Kidney tubule cell (primary cell): ENCODE measurements at places on chromosomes 7 and 10.

DNA sequence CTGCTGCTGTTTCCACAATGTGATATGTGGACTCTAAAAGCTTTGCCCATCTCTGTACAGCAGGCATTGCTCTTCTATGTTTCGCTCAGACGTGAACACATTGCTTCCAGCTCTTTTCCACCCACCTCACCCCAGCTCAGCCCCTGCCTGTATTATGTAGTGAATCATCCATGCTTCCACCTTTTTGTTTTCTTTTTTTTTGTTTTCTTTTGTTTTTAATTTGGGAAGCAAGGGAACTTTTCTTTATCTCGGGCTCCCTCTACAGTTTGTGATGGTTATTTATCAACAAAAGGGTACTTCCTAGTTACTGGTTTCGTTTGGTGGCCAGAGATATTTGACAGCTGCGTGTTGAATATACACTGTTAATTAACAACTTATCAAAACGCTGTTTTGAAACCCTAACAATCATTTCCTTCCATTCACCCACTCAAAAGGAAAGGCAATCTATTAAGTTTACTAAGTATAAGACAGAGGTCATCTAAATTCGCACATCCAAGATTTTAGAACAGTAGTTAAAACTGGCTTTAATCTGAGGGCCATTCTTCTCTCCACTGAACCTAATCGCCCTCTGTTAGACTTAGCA lies 127.9 kb upstream of the STK17A start:
- peak; percentile 79 for DNase-seq

DNA sequence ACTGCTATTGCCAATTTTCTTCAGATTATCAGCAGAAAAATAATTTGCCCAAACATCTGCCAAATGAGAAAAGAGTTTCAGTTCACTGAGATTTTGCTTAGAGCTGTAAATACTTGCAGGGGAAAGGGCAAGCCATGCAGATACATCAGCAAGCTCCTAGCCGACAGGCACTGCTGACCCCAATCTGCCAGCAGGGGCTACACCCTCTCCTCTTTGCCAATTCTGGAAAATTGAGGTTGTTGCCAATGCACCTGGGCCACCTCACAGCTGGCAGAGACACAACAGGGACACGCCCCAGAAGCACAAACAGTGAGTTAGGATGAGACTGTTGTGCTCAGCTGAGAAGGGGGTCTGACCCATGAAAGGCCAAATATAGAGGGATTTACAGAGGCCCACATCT lies 129.5 kb upstream of the MYO3A start:
- no peak for DNase-seq

DNA sequence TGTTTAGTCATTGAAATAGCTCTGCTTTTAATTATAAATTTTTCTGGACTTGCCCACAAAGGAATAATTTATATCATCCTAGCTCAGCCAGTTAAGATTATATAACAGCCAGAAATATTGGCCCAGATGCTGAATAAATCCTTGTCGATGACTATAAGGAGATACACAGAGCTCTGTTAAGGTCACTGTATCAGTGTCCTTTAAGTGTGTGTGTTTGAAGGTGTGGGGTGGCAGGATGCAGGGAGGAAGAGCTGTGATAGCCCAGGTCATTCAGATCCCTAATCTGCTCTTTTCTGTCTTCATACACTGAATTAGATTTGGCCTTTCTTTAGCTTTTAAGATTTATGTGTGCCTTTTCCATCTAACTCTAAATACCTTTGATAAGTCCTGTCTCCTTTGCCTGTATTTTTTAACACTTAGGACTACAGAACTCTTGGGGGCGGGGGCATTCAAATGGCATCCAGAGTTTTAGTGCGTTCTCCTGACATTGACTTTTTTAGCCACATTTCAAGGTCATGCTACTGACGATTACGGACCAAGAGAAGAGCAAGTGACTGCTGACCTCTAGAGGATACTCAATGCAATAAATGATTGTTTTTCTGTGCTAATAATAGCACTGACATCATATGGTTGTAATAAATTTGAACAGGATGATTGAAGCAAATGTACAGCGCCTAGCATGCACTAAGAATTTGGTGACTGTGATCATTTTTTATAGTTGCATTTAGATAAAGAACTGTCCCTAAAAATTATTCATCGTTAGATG lies 172.3 kb downstream of the CACNB2 start:
- peak; percentile 50 for DNase-seq

DNA sequence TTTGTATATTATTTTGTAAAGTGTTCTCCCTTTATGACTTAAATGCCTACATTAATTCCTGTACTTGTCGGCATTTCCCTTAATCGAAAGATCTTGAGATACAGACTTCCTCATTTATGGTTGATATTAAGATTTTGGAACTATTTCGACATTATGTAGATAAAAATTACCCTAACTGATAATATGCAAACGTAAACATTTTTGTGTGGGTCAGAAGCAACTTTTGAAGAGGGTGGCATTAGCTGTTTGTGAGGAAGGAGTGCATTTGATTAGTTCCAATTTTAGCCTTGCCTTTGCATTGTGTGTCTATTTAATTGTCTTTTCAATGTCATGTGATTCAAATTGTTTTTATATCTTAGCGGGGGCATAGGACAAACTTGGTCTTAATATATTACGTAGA lies 114.7 kb downstream of the BICC1 start:
- no peak for DNase-seq

GRCh38 chr7:36806891-36807290 lies 82.6 kb upstream of the AOAH start:
- no peak for DNase-seq

- DNase-seq: peak; percentile 57
Observed at GRCh38 chr10:13183625-13184024, 22.3 kb downstream of the MCM10 start.

GRCh38 chr7:14228341-14228740 lies 238.9 kb upstream of the ETV1 start:
- DNase-seq: no peak

DNA sequence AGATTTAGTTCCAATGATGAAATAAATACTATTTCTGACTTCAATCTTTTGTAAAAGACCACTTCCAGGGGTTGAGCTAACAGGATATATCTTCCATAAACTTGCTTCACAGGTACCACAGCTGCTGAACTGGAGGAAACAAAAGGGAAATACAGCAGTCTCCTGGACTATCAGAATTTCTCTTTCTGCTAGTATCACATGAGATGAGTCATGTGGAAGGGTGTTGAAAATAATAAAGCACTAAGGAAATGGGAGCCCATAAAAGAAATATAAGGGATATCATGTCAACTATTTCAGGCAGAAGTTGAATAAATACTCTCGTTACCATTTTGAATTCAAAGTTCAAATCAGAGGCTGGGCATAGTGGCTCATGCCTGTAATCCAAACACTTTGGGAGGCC lies 250.3 kb upstream of the NFE2L3 start:
- DNase-seq: peak; percentile 19
